Osteocyte (in vitro differentiated cells): ENCODE measurements at places on chromosomes 4 and X.
A peak's percentile ranks its signal among the peaks of the same experiment; 100 is the strongest.

- DNase-seq = no peak
Measured at GRCh38 chr4:89898304-89898716, 3.7 kb downstream of the MMRN1 start.

DNA sequence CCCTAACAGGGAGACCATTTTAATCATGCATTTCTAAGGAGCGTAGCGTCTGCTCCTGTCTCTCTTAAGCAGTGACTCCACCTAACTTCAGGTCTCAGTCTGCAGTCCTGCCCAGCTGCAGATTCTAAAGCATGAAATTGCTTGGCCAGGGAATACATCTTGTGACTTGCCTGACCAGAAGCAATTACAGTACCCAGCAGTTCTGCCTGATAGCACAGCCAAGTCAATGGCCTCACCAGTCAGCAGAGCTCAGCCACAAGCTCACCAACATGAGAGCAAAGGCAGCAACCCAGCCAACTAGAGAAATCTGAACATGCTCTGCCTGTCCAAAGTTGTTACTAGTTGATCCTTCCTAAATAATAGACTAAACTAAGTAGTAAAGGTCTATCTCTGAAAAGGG, 2011.9 kb upstream of the PCDH10 start:
- DNase-seq = no peak

DNA sequence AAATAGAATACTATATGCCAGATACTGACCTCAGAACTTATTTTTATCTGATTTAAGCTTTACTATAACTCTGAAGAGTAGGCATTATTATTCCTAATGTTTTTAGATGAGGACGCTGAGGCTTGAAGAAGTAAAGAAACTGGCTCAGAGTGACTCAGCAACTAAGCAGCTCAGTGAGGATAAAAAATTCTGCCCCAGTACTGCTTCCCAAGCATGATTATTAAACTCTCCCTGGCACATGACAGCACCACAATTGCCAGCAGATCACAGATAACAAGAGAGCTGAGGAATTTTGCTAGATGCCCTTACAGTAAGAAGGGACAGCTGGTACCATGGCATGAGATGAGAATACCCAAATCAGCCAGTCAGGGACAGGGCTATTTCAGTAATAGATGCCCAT, 219.4 kb downstream of the NKX6-1 start:
- no peak for DNase-seq

DNA sequence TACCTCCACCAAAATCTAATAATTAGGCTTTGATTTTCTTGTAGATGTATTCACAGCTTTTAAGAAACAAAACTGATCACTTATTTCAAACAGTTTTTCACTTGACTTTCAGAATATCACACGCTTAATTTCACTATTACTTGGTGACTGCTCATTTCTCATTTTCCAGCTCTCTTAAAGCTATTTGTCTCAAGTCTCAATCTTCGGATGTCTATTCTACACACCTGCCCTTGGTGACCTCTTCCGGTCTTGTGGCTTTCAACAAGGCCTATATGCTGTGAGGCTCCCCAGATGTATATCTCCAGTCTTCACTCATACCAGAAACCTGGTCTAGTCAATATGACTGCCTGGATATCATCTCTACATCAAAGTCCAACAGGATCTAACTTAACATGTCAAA, 34.9 kb upstream of the ANXA10 start:
- no peak for DNase-seq

DNA sequence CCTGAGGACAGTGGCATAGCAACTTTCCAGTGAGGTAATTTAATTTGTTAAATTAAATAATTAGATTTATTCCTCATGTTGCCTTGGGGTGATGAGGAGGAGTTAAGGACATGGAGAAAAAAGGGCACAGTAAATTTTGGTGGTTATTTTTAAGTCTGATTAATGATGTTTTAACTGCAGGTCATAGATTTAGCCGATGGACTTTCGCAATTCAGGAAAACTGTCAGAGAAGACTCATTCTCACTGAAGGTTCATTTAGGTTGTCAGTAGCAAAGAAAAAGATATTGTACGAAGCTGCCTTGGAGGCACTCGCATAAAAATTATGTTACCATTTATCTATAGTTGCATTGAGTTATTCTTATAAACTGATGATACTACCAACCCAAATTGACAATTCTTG, 164.2 kb upstream of the PITX2 start:
- DNase-seq = no peak

DNA sequence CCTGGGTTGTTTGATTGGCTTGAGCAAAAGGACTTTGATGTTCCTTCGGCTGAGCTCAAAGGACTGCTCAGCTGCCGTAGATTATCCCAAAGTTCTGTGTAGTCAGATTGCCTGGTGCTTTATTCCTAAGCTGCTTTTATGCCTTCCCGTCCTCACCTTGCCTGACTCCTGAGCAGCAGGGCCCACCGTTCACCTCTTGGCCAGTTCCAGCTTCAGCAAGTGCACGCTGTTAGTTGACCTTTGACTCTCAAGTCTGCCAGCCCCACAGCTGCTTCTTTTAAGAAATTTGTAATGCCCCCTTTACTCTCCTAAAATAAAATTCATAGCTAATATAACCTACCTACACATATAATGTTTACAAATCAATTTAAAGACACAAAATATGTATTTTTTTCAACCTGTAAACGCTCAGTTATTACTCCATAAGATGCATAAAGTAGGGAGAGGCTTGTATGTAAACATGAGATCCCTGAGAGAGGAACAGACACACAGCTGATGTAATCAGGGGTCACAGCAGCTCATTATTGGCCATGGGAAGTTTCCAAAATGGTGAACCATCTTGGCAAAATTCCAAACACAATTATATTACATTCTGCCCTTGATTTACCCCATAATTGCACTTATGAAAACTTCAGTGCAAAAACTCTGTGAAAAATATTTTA, 28.6 kb downstream of the UCHL1 start:
- no peak for DNase-seq

- no peak for DNase-seq
Measured at GRCh38 chr4:110198049-110198434, 373 bp downstream of the ELOVL6 start.

DNA sequence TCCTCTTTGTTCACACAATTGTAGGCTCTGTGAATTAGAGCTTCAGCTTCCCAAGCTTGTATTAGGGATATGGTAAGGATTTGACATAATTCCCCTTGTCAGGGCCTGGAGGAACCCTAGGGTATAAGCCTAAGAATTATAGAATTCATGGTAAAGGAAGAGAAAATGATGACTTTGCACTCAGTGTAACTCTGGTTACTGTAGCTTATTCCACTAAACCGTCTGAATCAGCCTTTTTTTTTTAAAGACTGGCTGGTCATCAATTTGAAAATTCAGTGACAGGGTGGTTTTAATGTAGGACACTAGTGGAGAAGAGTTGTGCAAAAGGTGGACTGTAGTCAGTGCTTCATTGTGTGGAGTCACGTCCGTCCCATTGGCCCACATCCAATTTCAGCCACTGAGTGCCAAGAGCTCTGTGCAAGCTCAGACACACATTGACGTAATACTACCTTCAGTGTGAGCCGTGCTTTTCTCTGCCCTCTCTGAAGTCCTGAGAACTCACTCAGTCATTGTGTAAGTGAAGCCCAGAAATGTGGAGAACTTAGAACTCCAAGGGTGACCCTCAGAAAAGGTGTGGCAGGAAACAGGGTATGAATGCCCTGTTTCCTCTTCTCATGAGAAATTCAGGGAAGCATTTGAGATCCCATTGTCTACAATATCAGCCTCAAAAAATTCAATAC, 449.8 kb downstream of the C4orf33 start:
- DNase-seq = no peak

DNA sequence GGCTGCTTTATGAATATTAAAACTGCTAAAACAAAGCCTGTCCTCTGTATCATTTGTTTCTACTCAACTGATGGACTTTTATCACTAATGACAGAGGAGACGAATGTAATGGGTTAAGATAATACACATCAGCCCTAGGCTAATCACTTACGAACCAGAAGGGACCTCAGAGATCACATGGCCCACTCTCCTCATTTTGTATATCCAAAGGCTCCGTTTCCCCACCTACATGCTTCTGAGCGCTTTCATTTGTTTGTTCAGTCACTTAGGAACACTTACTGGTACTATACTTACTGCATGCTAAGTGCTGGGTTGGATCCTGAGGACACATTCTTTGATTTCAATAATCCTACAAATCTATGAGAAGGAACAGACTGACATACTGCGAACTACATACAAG, 169.3 kb downstream of the CEP135 start:
- no peak for DNase-seq

- no peak for DNase-seq
Measured at GRCh38 chrX:54178100-54178940, 4.7 kb downstream of the FAM120C start.

GRCh38 chr4:31803526-31804195, 1083.5 kb downstream of the PCDH7 start:
- no peak for DNase-seq

DNA sequence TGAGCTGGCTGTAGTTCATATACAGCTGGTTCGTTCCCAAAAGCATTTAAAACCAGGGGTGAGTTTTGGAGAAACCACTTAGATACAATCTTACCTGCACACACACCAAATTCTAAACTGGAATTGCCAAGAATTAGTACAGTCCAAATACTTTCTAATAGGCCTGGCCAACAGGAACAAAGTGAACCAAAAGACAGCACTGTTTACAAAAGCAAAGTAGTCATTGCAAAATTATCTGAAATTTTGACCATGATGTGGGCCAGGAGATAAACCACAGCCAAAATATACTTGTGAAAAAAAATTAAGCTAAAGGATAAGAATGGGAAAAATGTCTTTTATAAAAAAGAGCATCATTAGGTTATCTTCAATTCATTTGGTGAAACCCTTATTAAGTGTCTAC, 37.9 kb upstream of the NAP1L5 start:
- DNase-seq = no peak

DNA sequence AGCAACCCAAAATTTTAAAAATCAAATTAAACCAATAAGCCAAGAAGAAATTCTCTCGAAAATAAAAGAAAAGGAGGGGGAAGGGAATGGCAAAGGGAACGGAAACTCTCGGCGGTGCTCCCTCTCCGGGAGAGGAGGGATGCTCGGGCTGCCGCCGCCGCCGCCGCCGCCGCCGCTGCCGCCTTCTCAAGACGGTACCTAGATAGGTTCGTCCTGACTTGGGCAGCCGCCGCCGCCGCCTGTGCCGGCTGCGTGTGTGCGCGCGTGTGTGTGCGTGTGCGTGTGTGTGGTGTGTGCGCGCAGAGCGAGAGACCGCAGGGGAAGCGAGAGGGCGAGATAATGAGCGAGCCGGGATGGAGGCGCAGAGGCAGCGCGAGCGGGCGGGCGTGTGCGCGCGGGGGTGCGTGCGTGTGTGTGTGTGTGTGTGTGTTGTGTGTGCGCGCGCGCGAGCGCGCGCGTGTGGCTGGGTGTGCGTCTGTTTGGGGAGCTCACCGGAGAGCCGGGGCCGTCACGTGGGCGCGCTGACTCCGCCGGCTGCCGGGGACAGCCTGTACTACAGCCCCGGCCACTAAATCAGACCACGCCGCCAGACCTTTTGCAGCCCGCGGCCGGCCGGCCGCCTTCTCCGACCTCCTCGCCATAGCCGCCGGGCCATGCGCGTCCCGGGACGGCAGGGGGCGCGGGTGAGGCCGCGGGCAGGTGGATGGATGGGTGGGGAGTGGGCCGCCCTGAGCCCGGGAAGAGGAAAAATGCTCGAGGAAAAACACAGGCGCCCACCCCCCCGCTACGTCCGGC, 111.6 kb downstream of the DHX15 start:
- peak; percentile 92 for DNase-seq

DNA sequence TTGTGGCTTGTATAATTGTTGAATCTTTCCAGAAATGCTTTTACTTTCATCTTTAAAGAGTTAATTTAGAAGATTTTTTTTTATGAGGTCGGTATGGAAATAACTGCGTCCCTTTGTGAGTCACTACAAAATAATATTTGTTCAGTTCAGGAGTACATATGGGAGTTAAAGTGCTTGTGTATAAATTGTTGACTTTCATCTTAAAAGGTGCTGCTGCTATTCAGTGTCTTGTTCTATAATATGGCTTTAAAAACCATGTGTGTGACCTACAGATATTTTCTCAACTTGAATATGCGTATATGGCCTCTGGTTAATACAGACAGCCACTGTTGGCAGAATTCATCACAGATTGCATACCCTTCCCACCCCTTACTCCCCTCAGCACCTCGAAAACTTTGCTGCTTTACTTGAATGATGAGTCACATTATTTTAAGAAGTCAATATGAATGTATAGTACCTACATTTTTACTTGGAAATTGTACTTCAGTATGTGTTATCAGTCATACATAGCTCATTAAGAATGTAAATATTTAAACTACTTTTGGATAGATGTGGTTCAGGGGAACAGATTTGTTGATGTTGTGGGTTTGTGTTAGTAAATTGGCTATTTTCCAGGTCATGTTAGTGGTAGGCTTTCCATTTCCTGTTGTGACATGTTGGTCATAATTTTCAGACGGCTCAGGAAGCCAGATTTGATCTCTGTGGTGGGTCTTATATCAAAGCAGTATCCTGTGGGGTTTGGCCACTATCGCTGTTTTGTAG, 1.5 kb downstream of the CLCN3 start:
- DNase-seq = no peak

DNA sequence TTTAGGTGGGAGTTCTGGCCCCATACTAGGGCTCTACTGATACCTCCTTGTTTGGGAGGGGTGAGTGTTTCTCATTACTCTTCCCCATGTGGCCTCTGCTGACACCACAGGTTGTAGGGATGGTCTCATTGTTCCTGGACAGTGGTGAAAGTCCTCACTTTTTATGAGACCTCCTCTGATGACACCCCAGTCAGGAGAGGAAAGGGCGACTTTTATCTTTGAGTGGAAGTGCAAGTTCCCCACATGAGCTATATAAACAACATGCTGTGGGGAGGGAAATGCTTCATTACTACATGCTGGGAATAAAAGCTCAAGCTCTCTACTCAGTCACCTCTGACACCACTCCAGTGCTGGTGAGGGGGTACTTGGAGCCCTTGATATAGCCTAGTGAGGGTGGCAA, 29.5 kb upstream of the MAGEA6 start:
- DNase-seq = no peak

DNA sequence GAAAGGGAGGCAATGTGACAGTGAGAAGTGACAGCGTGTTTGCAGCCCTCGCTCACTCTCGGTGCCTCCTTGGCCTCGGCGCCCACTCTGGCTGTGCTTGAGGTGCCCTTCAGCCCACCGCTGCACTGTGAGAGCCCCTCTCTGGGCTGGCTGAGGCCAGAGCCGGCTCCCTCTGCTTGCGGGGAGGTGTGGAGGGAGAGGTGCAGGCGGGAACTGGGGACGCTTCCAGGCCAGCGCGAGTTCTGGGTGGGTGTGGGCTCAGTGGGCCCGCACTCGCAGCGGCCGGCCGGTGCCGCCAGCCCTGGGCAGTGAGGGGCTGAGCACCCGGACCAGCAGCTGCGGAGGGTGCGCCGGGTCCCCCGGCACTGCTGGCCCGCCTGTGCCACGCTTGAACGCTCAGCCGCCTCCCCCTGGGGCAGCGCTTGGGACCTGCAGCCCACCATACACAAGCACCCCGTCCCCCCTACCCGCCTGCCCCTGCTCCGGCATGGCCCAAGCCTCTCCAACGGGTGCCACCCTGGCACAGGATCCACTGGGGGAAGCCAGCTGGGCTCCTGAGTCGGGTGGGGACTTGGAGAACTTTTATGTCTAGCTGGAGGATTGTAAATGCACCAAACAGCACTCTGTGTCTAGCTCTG, 1142.8 kb upstream of the INTU start:
- DNase-seq = no peak
